ENCODE measurements at places on chromosomes 13 and 19.

DNA sequence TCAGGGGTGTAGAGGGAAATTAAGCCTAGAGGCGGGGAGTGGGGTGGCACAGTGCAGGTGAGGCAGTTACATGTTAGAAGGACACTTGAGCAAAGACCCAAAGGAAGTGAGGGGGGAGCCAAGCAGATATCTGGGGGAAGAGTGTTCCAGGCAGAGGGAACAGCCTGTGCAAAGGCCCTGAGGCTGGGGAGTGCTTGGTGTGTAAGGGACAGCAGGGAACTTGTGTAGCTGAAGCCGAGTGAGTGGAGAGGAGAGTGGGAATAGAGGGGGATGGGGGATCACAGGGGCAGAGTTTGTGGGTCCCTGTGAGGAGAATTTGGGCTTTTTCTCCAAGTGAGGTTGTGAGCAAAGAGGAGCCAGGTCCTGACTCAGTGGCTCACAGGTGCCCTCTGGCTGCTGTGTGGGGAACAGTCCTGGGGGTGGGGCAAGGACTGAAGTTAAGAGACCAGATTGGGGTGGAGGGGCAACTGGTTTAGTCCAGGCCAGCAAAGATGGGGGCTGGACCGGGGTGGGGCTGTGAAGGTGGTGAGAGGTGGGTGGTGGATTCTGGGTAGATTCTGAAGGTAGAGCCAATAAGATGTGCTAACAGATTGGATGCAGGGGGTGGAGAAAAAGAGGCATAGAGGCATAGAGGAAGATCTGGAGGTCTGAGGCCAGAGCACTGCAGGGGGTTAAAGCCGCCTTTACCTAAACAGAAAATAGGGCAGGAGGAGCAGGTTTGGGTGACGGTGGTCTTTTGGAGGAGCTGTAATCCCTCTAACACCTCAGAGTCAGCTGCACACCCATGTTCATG is 75.3 kb downstream of the CACNA1A start:
- DNase-seq: peak; percentile 29

- DNase-seq: no peak
These were observed 50.9 kb downstream of the CCDC70 start for GRCh38 chr13:51912511-51913225.

- DNase-seq: no peak
These were observed 8.9 kb upstream of the VSTM2B start for GRCh38 chr19:29516821-29517395.

DNA sequence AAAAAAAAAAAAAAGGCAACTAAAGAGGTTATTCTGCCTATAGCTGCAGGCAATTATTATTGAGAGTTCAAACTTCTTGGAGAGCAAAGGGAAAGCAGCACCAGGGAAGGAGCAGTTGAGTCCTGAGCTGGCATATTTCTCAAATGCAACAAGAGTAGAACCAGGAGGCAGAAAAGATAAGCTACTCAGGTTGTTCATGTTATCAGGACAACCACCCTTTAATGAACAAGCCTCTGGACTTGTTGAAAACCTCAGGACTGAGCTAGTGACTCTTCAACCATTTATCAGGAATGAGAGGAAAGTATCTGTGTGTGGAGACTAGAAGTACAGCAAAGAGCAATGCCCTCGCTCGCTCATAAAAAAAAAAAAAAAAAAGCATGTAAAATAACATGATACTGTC is 183.0 kb downstream of the KCTD12 start:
- no peak for DNase-seq

GRCh38 chr19:36605101-36605876 is at the start of gene ZNF382:
TSS of gene ZNF382 (plus strand) at chr19:36605313. CDS start at chr19:36609915, 4,602 bp downstream.
- DNase-seq: peak; percentile 76

GRCh38 chr13:27026396-27026795 is 145.2 kb downstream of the USP12 start:
- DNase-seq: no peak

GRCh38 chr19:3024870-3025548 is 4.1 kb downstream of the TLE2 start:
- DNase-seq: no peak

DNA sequence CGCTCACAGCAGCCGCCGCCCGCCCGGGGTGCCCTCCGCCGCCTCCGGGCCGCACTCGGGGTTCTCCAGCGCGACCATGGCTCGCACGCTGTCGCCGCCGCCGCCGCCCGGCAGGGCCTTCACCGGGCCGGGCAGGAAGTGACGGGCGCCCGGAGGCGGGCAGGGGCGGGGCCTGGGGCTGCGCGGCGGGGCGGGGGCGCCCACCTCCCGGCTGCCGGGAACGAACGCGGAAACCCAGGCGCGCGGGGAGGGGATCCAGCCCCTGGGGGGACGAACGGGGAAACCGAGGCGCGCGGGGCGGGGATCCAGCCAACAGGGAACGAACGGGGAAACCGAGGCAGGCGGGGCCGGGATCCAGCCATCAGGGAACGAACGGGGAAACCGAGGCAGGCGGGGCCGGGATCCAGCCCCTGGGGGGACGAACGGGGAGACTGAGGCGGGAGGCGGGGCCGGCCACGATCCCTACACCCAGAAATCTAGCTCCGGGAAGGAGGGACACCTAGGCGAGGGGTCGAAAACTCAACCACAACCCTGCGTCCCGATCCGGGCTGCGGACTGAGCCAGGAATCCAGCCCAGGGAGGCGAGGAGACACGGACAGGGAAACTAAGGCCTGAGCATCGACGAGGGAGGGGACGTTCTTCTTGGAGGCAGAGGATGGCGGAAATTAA is at the start of gene R3HDM4:
Gene R3HDM4 (minus strand): TSS at position 140 of the 669 bp plus-strand sequence. CDS start 62 bp downstream, at position 78.
- peak; percentile 74 for DNase-seq

GRCh38 chr13:106182404-106182803 is 353.1 kb downstream of the EFNB2 start:
- no peak for DNase-seq

GRCh38 chr19:33781996-33782395 is 14.7 kb upstream of the KCTD15 start:
- DNase-seq: no peak

- no peak for DNase-seq
These were observed 6.3 kb downstream of the C19orf38 start for GRCh38 chr19:10854350-10855089.
